ENCODE measurements at places on chromosomes 7 and 10. TPM values are rescaled to one million over a fixed set of nuclear protein-coding genes. Genes with fewer than 3 reads are reported as not detected.

DNA sequence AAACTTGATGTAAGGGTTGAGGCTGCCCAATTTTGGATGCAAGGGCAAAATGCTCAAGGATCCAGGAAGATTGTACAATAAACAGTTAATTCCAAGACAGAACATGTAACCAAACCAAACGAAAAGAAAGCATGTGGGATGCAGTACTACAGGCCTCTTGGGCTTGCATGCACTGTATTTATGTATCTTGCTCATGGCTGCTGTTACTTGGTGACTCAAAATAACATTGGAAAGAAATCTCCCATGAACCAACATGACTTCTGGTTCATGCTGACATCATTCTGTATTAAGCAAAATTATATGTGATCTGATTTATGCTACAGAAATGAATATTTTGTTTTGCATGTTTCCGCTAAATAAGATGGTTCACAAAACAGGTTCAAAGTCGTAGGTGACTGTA is 65.9 kb upstream of the FZD1 start:
- DNase-seq, result no peak

DNA sequence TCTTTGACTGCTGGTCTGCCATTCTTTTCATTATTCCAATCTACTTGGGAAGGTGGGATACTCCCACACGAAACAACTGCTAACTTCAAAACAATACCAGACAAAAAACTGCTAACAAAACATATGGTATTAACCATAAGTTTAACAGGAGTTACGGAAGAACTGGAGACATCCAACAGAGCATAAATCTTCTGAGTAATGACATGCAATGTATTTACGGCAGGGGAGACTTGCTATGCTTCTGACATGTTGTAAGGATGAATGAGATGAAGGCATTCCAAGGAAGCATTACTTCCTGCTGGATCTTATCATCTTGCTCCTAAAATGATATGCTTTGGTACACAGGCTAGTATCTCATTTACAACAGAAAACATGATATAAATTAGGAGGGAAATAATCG is 85.8 kb downstream of the ZNF92 start:
- no peak for DNase-seq

Gene MRC1
- polyA plus RNA-seq, result not detected

DNA sequence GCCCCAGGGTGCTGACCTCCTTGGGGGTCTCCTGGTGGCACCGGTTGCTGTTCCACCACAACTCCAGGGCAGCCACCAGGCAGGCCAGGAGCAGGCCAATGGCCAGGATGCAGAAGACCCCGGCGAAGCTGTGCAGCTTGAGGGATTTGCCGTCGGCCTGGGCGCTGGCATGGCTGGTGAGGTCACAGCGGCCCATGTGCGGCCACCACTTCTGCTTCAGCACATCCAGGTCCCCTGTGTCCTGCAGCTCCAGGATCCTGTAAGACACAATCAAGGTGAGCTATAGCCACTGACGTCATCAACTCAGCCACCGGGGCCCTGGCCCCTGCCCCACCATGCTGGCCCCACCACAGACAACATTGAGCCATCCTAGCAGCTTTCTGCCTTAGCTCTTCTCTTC is 753.2 kb downstream of the GRID1 start:
- DNase-seq, result no peak

- no peak for DNase-seq
Observed at GRCh38 chr10:6563075-6563474, 17.0 kb downstream of the PRKCQ start.

Gene IFRD1
- 45.9 TPM for polyA plus RNA-seq

DNA sequence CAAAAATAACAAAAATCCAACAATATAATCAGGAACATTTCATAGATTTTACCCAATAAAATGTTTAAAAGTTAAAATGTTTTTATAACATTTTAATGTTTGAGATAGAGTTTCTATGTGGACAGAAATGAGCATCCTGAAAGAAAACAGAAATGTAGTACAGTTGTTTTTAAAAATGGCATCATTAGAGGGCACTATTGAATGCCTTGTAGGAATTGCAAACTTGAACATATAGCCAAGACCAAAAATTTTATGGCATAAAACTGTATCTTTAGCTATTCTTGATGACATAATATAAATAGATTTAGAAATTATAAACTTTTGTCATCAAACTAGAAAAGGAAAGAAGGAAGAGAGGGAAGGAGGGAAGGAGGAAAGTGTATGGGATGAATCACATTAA is 1372.7 kb downstream of the GATA3 start:
- no peak for DNase-seq

- no peak for DNase-seq
Observed at GRCh38 chr10:88064608-88065382, 201.4 kb downstream of the PTEN start.

Gene SPDYE8
- polyA plus RNA-seq, result not detected

Gene SPDYE2
- polyA plus RNA-seq, result not detected

Gene ARL3
- polyA plus RNA-seq, result 3.9 TPM

- DNase-seq, result no peak
Observed at GRCh38 chr10:70191161-70191971, 21.1 kb upstream of the SAR1A start.

GRCh38 chr7:126339813-126340212 is 912.9 kb downstream of the GRM8 start:
- no peak for DNase-seq

DNA sequence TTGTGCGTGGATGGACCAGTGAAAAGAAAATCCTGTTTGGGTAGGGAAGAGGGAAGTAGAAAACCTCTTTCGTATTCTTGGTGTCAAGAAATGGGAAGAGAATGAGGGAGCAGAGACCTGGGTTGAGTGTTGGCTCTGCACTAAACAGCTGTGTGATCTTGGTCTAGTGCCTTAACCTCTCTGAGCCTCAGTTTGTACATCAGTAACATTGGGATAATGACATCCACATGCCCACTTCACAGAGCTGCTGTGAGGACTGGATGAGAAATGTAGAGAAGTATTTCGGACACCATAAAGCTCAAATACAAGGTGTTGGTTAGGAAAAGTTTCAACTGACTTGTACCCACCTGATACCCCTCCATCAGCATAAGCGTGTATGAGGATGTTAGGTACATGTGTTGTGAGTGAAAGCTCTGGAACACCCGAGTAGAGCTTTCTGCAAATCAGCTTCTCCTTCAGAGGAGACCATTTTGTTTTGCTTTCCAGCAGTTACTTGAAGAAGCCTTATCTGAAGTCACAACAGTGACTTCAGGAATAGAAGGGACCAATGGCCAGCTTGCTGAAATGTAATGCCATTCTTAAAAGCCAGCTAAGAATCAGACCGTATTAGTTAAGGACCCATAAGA is 11.2 kb downstream of the TRIM56 start:
- DNase-seq, result no peak

GRCh38 chr10:105700218-105700617 is 1059.1 kb downstream of the SORCS3 start:
- DNase-seq, result no peak

Gene OPN4
- polyA plus RNA-seq, result not detected

DNA sequence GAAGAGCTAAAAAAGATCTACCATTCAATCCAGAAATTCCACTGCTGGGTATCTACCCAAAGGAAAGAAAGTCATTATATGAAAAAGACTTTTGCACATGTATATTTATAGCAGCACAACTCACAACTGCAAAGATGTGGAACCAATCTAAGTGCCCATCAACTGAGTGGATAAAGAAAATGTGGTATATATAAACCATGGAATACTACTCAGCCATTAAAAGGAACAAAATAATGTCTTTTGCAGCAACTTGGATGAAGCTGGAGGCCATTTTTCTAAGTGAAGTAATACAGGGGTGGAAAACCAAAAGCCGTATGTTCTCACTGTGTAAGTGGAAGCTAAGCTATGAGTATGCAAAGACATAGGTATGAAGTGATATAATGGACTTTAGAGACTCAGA is 3.0 kb downstream of the ANXA7 start:
- no peak for DNase-seq

DNA sequence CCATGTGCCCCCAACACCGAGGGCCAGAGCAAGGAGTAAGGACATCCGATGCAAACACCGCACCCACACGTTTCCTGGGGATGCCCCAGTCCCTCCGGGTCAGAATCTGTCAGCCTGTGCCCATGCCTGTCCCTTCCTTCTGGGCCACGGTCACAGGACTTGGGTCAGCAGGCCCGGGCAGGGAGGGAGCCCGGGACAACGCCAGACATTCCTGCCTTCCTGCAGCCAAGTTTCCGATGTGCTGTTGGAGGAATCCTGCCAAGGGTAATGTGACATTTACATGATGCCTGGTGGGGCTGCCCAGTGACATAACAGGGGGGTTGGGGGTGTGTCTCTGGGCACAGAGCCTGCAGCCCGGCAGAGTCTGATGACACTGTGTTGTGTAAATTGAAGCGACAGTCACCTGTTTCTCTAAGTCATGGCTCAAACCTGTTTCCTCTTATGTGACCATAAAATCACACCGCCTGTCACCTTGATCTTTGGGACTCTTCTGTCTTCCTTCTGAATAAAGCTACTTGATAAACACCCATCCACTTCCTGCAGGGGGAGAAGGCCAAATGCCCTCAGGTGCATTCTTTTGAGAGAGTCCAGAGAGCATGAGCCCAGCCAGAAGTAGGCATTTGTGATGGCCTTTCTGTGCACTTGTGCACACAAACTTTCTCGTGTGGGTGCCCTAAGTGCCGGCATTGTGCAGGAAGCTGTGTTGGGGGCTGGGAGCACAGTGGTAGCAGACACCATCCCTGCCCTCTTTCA is 175.3 kb upstream of the RHEB start:
- DNase-seq, result peak; percentile 40

GRCh38 chr7:34117573-34117972 is 212.2 kb downstream of the BMPER start:
- no peak for DNase-seq

DNA sequence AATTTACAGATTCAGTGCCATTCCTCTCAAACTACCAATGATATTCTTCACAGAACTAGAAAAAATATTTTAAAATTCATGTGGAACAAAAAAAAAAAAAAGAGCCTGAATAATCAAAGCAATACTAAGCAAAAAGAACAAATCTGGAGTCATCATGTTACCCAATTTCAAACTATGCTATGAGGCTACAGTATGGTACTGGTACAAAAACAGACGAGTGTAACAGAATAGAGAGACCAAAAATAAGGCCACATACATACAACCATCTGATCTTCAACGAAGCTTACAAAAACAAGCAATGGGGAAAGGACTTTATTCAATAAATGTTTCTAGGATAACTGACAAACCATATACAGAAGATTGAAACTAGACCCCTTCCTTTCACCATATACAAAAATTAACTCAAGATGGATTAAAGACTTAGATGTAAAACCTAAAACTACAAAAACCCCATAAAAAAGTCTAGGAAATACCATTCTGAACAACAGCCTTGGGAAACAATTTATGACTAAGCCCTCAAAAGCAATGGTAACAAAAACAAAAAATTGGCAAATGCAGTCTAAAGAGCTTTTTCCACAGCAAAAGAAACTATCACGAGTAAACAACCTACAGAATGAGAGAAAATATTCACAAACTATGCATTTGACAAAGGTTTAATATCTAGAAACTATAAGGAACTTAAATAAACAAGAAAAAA is 207.7 kb downstream of the PTN start:
- no peak for DNase-seq

Gene PTPN20
- polyA plus RNA-seq, result not detected

DNA sequence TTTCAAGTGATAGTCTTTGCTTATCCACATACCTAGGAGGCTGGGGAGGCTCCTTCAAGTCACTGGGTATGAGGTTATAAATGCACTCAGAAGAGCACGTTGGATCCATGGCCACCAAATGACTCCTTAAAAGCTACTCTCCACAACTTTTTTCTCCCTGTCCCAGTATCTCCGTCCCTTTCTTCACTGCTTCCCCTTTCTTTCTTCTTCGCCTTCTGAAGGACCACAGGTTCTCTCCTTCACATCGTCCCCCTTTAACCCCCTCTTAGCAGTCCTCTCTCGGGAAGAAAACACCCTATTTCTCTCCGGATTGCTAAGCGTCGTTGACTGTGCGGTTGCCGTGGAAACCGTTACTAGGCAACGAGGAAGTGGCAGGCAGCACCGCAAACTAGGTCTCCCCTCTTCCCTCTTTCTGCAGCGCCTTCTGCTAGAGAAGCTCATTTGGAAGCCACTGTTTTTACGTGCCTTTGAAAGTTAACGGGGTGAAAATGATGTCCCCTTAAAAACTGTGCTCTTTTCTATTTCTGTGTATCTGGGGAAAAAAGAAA is at the start of gene ENKUR:
TSS of gene ENKUR (minus strand) at position 331 of the 548 bp plus-strand sequence. CDS start at position 109, 222 bp downstream.
- DNase-seq, result peak; percentile 84

- DNase-seq, result no peak
Observed at GRCh38 chr10:104032144-104032775, 53.4 kb downstream of the COL17A1 start.

Gene NPY4R
- polyA plus RNA-seq, result not detected

Gene STEAP1
- polyA plus RNA-seq, result 22.2 TPM

Gene ZNF22
- polyA plus RNA-seq, result 1.1 TPM

- DNase-seq, result no peak
Observed at GRCh38 chr10:14409856-14410458, 79.2 kb upstream of the FRMD4A start.

GRCh38 chr10:96651998-96652431 is 65.2 kb upstream of the TM9SF3 start:
- DNase-seq, result no peak

GRCh38 chr7:106485031-106485551 is 175.9 kb downstream of the CCDC71L start:
- DNase-seq, result no peak

GRCh38 chr10:53052521-53053164 is 280.1 kb upstream of the MBL2 start:
- no peak for DNase-seq

GRCh38 chr10:132667342-132668047 is 118.5 kb downstream of the NKX6-2 start:
- no peak for DNase-seq

- no peak for DNase-seq
Observed at GRCh38 chr10:70662362-70663220, 9.7 kb upstream of the ADAMTS14 start.

DNA sequence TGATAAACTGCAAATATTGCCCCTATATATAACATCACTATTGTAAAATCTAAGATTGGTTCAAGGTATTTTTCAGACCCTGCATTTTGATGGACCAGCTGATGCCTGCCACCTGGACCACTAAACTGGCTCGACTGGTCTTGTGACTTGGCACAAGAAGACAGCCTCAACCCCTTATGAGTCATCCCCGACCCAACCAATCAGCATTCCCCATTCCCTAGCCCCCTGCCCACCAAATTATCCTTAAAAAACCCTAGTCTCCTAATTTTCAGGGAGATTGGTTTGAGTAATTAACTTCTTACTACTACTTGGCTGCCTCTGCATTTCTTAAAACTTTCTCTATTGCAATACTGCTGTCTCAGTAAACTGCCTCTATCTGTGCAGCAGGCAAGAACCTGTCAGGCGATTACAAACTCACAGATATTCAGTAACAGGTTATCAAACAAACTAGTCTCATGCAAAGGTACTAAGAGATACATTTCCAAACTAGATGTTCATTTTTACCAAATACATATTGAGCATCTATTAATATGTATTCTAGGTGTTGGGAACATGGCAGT is 5.5 kb downstream of the CCDC186 start:
- DNase-seq, result no peak

Gene CPA1
- 0.57 TPM for polyA plus RNA-seq

- DNase-seq, result peak; percentile 7
Observed at GRCh38 chr7:7816816-7817536, 98.6 kb upstream of the RPA3 start.

GRCh38 chr10:25059990-25060389 is 43.6 kb downstream of the THNSL1 start:
- peak; percentile 87 for DNase-seq

Measured in HepG2 (cell line).